ENCODE measurements at places on chromosomes 11 and 22.

GRCh38 chr11:8002676-8003075 is 15.5 kb downstream of the EIF3F start:
- DNase-seq: no peak

DNA sequence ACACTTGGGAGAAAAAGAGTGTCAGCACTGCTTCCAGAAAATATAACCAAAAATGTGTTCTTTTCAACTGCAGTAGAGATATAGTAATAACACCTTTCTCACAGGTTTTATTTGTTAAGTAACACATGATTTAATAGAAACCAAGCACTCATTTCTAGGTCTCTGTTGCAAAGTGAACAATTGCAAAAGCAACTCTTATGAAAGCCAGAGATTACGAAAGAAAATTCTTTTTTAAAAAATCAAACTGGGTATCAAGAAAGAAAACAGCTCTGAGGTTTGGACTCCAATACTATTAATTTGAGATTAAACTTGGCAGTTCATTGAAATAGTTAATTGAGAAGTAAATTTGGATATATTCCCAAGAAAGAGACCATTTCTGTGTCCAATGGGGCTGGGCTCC is 9.8 kb upstream of the XKR3 start:
- DNase-seq: no peak

- no peak for DNase-seq
These were observed 1078.0 kb downstream of the BRD1 start for GRCh38 chr22:48749555-48750227.

DNA sequence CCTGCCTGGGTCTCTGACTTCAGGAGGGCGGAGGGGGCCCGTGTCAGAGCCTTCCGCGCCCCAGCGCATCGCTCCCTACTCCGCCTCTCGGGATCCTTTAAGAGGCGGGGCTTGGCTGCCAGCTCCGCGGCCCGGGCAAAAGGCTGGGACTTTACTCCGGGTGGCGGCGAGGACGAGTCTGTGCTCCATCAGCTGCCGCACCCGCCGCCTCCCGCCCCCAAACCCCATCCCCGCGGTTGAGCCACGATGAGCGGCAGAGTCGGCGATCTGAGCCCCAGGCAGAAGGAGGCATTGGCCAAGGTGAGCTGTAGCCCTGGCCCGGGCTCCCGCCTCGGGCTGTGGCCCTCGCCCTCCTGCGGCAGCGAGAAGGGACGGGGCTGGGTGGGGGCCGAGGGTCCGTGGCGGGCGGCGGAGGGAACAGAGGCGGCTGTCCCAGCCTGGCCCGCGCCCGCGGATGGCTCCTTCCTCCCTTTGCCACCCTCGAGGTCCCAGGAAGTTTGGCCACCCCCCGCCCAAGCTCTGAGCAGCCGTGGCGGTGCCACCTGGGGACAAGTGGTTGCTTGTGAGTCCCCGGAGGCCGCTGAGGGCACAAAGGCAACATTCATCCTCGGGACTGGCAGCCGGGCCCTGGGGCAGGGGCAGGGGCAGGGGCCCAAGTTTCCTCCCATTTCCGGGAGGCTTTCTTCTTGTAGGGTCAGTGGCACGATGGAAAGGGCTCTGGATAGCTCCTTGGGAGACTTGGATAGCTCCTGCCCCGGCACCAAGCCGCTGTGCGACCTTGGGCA is at the start of gene SEC14L2:
SEC14L2 (plus strand) TSS at position 148 of the 785 bp plus-strand sequence; CDS start at position 247, 99 bp downstream.
- DNase-seq: no peak

DNA sequence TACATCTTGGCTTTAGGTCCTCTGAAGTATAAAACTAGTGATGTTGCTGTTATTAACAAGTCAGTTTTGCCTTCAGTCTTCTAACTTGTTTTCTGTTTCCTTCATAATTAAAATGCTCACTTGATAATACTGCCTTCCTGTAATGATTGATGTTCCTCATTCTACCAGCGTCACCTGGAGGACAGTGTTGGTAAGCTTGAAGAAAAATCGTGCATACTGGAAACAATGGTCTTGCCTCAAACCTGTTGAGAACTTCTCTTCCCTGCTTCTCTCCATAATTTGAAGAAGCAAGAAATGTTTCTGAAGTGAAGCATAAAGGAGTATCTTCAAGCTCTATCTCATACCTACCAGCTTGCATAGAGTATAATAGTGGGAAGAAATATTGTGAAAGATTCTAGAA is 3.0 kb downstream of the YWHAH start:
- DNase-seq: no peak

DNA sequence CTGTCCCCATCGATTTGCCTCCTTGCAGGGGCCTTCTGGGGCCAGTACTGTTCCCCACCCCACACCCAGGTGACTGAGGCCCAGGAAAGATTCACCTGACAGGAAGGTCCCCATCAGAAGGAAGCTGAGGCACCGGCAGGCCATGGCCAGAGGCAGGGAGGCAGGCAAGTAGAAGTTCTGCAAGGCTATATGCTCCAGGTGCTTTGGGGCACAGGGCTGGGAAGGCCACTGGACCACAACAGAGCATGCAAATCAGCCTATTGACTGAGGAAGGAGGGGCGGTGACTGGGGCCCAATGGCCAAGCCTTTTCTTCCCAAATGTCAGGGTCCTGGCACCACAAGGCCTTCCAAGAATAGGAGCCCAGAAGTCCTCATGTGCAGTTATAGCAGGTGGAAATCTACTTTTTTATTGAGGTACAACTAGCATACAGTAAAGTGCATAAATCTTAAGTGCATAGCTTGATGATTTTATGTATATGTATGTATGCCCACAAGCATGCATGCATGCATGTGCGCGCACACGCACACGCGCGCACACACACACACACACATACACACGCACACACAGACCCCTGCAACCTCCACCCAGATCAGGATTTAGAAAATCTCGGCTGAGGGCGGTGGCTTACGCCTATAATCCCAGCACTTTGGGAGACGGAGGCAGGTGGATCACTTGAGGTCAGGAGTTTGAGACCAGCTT is at the start of gene VPREB3:
VPREB3 (minus strand) TSS at position 206 of the 700 bp plus-strand sequence; CDS start at position 144, 62 bp downstream.
- DNase-seq: no peak

- DNase-seq: no peak
These were observed 45.0 kb downstream of the TEAD1 start for GRCh38 chr11:12719221-12719620.

DNA sequence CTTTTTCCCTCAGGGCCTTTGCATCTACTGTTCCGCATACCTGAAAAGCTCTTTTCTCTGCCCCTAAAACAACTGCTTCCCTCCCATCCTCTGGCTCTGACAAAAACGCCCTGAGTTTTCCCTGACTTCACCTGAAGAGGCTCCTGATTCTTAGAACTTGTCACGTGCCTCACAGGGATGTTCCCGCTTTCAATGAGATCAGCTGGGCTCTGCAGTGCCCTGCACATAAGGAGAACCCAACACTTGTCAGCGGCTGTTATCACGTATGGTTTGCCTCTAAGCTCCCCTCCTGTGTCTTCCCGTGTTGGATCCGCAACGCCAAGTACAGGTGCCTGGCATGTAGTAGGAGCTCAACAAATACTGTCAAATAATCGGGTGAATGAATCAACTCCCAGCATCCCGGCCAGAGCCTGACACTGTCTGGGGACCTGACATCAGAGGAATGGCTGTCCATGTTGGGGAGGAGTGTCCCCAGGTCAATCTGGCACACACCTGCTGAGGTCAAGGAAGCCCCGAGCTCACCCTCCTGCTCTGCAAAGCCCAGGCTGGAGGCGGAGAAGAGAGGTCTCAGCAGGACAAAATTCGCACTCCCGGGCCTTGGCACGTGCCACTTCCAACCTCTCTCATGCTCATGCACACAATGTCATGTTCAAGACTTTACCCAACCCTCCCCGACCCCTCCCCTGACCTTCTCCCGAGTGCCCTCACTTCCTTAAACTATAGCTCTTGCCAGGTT is 4.2 kb upstream of the GRK2 start:
- DNase-seq: no peak

- no peak for DNase-seq
These were observed 2.2 kb downstream of the RIN1 start for GRCh38 chr11:66333896-66334604.

All from left renal cortex interstitium (tissue), 4 donors.